ENCODE measurements at places on chromosomes 2 and 18. TPM values are rescaled to one million over a fixed set of nuclear protein-coding genes. Genes with fewer than 3 reads are reported as not detected.

The TNFAIP6 gene
- total RNA-seq, result 0.18 TPM

The KLHL14 gene
- total RNA-seq, result not detected

The ABCG8 gene
- 0.04 TPM for total RNA-seq

The ST6GAL2 gene
- 1.7 TPM for total RNA-seq

The CLASP1 gene
- 53.0 TPM for total RNA-seq

The ZAP70 gene
- 0.30 TPM for total RNA-seq

The PPP1R7 gene
- total RNA-seq, result 72.8 TPM

The GKN1 gene
- not detected for total RNA-seq

The CABYR gene
- not detected for total RNA-seq

The OTX1 gene
- total RNA-seq, result 4.3 TPM

The RGPD3 gene
- total RNA-seq, result not detected

The LYG2 gene
- 0.30 TPM for total RNA-seq

The ANKRD30BL gene
- total RNA-seq, result not detected

The CPLX4 gene
- total RNA-seq, result not detected

The TMEM163 gene
- 0.04 TPM for total RNA-seq

The UBE2F gene
- 46.4 TPM for total RNA-seq

The SLC20A1 gene
- total RNA-seq, result 69.5 TPM

The COL4A4 gene
- total RNA-seq, result not detected

The GRP gene
- 0.22 TPM for total RNA-seq

The TRIM43 gene
- total RNA-seq, result not detected

The TGFBRAP1 gene
- 19.5 TPM for total RNA-seq

The TNS1 gene
- total RNA-seq, result 3.0 TPM

The MAL gene
- total RNA-seq, result not detected

The ATOH8 gene
- 98.9 TPM for total RNA-seq

The LRRC30 gene
- total RNA-seq, result not detected

The MAP2 gene
- 63.3 TPM for total RNA-seq

The OSR1 gene
- total RNA-seq, result 1.8 TPM

The PHOSPHO2 gene
- total RNA-seq, result 4.9 TPM

The GALR1 gene
- not detected for total RNA-seq

The RAMP1 gene
- total RNA-seq, result not detected

The SLC25A12 gene
- total RNA-seq, result 22.9 TPM

The ENOSF1 gene
- total RNA-seq, result 9.5 TPM

The HOXD9 gene
- 4.4 TPM for total RNA-seq

The RNF125 gene
- 0.41 TPM for total RNA-seq

The GPR155 gene
- total RNA-seq, result 13.5 TPM

The CYTIP gene
- 0.71 TPM for total RNA-seq

The SIX3 gene
- total RNA-seq, result 2.0 TPM

The STON1 gene
- 12.5 TPM for total RNA-seq

The COLEC12 gene
- total RNA-seq, result not detected

The STPG4 gene
- 0.14 TPM for total RNA-seq

The TBR1 gene
- total RNA-seq, result 0.13 TPM

The TMEM87B gene
- total RNA-seq, result 9.1 TPM

The CDH19 gene
- total RNA-seq, result 21.4 TPM

The VWA3B gene
- total RNA-seq, result not detected
